ENCODE measurements at places on chromosomes 11 and 22. TPM values are rescaled to one million over a fixed set of nuclear protein-coding genes. Genes with fewer than 3 reads are reported as not detected.

Gene SEC14L6
- total RNA-seq, result 4.1 TPM

Gene TSSK2
- total RNA-seq, result not detected

Gene TECTA
- 2.2 TPM for total RNA-seq

Gene GLYAT
- not detected for total RNA-seq

Gene LINC01488
- 0.38 TPM for total RNA-seq

Gene C11orf21
- total RNA-seq, result 1.3 TPM

Gene ASCL2
- total RNA-seq, result 0.82 TPM

Gene EFCAB6
- 15.9 TPM for total RNA-seq

Gene DDI1
- total RNA-seq, result not detected

Gene NDUFA6
- total RNA-seq, result 62.5 TPM

Gene DDT
- 44.5 TPM for total RNA-seq

Gene MMP10
- total RNA-seq, result 1.3 TPM

Gene STK33
- 36.1 TPM for total RNA-seq

Gene ZC3H12C
- total RNA-seq, result 35.1 TPM

Gene SHISAL1
- total RNA-seq, result 6.3 TPM

Gene LARGE1
- 45.8 TPM for total RNA-seq

Gene CNGA4
- 0.27 TPM for total RNA-seq

Gene OR5B21
- not detected for total RNA-seq

Gene OR52I1
- not detected for total RNA-seq

Data from camera-type eye (tissue), 1 donor.